ENCODE measurements at places on chromosomes 12 and 14.

- no peak for DNase-seq
Measured at GRCh38 chr12:94099632-94100031, 48.7 kb upstream of the PLXNC1 start.

- no peak for DNase-seq
Measured at GRCh38 chr12:52402873-52403540, 3.1 kb downstream of the KRT82 start.

GRCh38 chr14:61525293-61526011 is 169.9 kb upstream of the HIF1A start:
- DNase-seq: no peak

DNA sequence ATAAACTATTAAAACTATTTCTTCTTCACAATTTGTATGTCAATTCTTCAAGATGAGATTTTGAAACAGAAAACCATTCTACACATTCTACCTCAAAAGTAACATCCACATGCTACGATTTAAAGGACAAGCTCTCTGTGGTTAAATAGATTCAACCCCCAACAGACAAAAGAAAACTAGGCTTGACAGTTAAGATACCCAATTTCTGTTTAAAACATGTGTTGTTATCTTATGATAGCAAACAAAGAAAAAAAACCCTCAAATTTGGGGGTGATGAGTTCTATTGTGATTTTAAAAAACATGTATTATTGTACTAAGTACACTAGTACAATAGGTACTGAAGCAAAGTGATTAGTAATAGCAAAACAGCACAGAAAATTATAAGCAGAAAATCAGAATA is 33.8 kb downstream of the ATF7 start:
- DNase-seq: no peak

DNA sequence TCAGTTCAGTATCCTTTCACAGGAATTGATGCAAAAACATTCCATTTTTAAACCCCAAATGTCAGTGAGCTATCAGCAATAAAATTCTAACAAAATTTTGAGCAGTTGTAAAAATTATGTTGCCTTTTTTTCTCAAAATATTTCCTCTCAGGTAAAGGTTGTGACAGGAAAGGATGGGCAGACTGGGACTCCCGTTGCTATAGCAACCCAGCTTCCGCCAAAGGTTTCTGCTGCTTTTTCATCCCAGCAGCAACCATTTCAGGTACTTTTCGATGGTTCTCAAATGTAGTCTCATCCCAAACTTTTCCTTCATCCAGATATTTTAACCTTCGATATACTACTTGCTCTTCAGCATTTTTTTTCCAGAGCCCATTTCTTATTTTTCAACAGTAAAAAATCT is 13.6 kb downstream of the EP400 start:
- no peak for DNase-seq

DNA sequence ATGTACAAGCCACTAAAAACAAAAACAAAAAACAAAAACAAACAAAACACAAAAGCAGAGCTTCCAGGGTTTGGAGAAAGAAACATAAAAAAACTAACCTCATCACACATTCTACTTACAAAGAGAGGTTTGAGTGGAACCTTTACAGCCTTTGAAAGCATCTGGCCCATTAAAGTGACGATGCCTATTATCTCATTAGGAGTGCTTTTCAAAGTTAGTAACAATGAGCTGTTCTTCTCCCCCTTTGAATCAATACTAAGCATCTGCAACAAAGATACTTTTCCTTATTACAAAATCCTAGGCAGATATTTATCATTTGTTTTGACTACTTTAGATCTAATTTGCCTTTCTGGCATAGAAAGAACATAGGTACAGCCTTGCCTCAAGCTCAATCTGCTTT is 217.3 kb downstream of the PPM1H start:
- no peak for DNase-seq

GRCh38 chr14:22010545-22011252 is 337.1 kb upstream of the OR4E1 start:
- no peak for DNase-seq

DNA sequence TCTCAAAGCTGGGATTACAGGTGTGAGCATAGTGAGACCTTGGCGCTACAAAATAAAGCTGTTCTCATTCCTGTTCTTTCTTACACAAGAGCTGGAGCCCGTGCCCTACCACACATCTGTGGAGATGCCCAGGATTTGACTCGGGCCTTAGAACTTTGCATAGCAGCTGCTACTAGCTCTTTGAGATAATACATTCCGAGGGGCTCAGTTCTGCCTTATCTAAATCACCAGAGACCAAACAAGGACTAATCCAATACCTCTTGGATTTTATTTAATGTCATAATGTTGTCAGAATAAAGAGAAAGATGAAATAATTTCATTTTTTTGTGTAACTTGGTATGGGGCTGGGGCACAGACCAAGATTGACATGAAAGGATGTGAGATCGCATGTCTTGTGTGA is 7.6 kb downstream of the PNP start:
- DNase-seq: no peak

- DNase-seq: no peak
Measured at GRCh38 chr12:120065472-120065871, 51.1 kb downstream of the RAB35 start.

- DNase-seq: no peak
Measured at GRCh38 chr14:73502017-73502619, 11.4 kb downstream of the RIOX1 start.

DNA sequence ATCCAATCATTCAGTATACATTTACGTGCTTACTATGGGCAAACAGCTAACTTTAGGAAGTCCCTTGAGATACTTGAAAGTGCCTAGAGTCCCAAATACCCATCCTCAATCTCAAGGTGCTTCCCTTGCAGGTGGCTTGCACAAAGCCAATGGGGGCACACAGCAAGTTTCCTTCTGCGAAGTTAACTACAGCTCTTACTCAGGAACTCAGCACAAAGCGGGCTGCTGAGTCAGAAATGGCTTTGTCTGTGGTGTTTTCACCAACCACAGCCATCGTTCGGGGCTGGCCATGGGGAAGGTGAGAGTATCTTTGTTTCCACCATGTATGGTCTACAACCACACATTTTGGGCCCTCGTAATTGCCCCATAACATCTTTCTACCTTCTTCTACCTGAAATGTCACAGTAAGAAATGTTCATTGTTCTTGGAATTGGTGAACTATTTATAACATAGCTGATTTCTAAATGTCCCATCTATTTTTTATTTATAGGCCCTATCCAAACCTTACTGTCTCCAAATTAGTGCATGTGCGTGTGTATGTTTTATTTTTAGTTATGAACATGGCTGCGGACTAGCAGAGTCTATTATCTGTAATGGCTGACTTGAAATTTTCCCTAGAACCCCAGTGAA is 13.9 kb downstream of the MFAP5 start:
- DNase-seq: no peak

DNA sequence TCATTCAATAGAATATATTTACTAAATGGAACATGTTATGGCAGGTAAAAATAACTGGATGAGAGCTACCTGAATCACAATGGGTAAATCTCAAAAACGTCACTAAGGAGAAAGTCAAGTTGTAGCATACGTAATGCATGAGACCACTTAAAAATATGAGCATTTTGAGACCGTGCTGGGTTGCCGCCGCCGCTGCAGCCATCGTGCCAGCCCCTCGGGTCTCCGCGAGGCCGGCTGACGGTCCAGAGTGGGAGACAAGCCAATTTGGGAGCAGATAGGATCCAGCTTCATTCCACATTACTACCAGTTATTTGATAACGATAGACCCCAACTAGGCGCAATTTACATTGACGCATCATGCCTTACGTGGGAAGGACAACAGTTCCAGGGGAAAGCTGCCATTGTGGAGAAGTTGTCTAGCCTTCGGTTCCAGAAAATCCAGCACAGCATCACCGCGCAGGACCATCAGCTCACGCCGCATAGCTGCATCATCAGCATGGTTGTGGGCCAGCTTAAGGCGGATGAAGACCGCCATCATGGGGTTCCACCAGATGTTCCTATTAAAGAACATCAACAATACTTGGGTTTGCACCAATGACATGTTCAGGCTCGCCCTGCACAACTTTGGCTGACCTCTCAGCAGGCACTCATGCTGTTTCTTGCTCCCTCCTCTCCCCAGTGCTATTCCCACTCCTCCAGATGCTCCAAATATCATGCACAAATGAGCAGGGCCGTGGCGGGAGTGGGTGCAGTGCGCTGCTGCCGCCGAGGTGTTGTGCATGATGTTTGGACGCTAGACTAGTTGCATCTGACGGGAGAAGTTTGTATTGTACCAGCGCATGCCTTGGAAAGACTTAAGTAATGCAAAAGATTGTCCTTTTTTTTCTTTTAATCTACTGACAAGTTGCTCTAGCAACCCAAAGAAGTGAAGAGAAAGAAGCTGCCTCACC is 6.3 kb upstream of the BRMS1L start:
- no peak for DNase-seq

DNA sequence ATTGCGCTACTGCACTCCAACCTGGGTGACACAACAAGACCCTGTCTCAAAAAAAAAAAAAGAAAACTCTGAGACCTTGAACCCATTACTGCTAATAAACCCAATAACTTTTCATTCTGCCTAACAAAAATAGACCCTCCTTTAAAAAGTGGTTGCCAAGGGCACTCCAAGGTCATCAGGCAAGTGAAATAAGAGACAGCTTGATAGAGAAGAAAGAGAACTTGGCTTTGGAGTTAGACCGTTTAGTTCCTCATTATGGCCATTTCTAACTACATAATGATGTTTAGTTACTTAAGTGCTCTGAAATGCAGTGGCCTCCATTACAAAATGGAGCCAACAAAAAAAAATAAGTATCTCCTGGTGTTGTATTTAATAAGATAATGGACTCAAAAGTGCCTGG is 55.9 kb downstream of the PHLDA1 start:
- no peak for DNase-seq

GRCh38 chr12:43015090-43015737 is 425.7 kb upstream of the PRICKLE1 start:
- no peak for DNase-seq

- no peak for DNase-seq
Measured at GRCh38 chr12:57524814-57525614, 2.4 kb downstream of the MBD6 start.

GRCh38 chr12:79934281-79935020 is 446 bp downstream of the PPP1R12A start:
- peak; percentile 43 for DNase-seq

- no peak for DNase-seq
Measured at GRCh38 chr14:61889914-61890351, 127.7 kb downstream of the SNAPC1 start.

DNA sequence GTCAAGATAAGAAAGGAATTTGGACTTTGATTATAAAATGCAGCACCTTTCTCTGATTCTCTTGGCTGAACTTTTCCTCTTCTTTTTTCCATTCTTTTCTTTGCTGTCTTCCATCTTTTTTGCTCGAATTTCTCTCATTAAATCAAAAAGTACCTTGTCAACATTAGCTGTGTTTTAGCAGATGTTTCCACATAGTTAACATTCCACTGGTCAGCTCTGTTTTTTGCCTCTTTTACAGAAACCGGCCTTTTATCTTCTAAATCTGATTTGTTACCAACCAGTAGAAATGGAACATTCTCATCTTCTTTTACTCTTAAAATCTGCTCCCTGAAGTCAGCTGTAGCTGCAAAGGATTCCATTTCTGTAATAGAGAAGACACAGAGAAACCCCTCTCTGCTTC is 71.1 kb upstream of the SYT1 start:
- DNase-seq: no peak

DNA sequence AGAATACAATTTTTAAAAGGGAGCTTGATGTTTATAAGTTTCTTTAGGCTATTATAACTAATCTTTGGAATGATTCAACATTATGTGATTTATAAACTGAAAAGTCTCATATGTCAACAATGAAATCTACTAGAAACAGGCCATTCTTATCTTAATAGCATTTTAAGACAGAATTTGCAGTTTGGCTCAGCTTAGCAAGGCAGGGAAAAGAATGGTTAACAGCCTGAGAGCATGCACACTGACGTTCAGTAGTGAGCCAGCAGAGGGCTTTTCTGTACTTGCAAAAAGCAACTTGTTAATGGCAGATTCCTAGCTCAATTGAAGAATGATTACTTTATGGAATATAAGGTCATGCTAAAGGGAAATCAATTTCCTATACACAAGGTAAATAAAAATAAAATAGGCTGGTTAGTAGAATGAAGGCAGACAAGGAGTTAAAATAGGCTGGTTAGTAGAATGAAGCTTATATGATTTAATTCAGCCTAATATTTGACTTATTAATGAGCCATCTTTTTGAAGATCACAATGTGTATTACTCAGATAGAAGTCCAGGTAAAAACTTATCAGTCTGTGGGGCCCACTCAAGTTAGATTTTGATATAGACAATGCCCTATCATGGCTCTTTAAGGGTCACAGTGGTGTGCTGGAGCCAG is 95.9 kb downstream of the OTOGL start:
- no peak for DNase-seq

DNA sequence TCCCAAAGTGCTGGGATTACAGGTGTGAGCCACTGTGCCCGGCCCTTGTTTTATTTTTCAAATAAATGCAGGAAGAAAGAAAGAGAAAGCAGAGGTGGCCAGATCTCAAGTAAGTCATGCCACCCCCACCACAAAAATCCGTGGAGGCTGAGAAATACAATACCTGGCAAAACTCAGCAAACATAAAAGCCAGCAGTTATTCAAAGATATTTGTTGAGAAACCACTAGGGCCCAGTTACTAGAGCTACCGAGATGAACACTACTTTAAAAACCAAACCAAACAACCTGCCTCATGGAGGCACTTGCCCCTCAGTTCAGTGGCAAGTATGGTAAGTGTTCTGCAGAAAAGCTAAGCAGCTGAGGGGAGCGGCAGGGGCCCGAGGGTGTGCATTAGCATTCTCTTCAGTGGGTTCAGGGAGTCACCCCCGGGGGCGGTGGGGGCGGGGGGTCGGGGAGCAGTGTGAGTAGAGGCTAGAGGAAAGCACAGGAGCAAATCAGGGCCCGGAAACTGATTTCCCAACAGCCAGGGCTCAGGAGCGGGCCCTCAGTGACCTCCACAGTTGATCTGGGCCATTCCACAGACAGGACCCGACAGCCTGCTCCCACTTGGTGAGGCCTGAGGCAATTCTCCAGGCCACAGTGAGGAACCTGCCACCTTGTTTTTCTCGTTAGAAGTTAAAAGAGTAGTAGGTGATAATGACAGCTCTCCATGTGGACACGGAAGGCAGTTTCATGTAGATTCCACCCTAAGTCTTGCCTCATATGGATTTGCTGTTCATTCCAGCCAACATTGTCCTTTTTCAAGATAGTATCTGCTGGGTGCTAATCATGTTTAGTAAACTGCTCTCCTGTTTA is 8.6 kb downstream of the EVL start:
- no peak for DNase-seq

GRCh38 chr12:57632073-57632957 is 686 bp downstream of the B4GALNT1 start:
- DNase-seq: no peak

DNA sequence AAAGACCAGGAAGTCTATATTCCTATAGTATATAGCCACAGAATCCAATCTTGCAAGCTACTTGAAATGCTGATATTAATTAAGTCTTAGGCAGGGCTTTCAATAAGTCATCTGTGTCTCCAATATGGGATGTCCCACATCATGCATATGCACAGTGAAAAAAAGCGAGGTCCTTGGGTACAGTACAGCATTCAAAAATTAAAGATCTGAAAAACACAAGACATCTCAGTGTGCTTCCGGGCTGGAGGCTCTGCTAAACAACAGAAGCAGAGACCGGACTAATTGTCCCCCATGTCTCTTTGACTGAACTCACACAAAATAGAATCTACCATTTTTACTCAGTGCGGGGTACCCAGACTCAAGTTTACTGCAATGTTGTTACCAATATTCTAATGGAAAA is 156.0 kb downstream of the DAD1 start:
- DNase-seq: no peak
